Adrenal gland (tissue), 19 donors: ENCODE measurements at places on chromosomes 11 and 22. TPM values are rescaled to one million over a fixed set of nuclear protein-coding genes. Genes with fewer than 3 reads are reported as not detected.

DNA sequence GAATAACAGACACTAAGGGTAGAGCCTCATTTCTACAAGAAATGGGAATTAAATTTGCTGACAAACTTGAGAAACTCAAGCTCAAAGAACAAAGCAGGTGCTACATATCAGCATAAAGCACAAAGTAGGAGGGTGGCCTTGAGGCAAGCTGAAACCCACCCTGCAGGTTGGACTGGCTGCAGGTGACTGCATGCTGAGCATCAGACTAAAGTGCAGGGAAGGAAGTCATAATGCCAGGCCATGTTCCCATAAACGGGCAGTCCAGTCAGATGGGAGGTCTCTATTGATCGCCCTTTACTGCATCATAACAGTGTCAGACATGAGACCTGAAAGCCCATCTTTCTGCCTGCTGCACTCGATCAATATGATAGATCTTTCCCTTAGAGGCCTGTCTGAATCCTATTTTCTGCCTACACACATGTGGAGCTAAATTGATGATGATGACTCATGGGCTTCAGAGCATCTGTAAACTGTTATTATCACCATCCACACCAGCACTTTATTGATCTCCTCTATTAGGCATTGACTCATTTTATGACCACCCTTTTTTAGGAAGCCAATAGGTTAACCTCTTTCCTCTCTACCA, 224.5 kb upstream of the DDI1 start:
- no peak overlapping the region for H3K4me3 ChIP-seq
- no peak for DNase-seq
- H3K27ac ChIP-seq: no peak overlapping the region
- H3K27me3 ChIP-seq: no peaks in the 10 kb centered on the region

DNA sequence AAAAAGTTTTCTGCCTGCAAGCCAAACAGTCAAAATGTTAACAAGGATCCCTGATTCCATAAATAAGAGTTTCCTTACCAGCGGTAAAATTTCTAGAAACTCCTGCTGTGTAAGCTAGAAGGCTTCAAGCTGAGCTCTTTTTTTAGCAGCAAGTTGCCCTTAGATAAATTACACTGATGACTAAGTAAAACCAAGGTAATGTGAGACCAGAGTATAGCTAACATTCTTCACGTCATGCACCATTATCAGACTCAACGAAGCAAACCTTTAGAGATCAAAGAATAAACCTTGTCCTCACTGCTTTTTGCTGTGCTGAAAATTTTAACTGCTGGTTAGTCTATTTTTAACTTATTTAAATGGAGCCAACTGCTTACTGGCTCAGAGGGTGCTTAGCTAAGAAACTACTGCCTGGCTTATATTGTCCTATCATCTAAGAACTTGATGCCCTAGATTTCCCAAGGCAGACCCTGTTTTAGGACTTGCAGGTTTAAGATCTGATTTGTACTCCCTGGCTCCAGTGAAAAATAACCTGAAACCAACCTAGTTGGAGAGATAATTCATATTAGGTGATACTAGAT, 900.7 kb downstream of the JRKL start:
- no peak for DNase-seq
- no peaks in the 10 kb centered on the region for H3K4me1 ChIP-seq
- H3K4me3 ChIP-seq: no peak overlapping the region
- H3K36me3 ChIP-seq: no peaks in the 10 kb centered on the region

SELENOO gene
- 40.1 TPM for total RNA-seq

GRCh38 chr11:94507485-94507884, 4.8 kb upstream of the C11orf97 start:
- H3K27ac ChIP-seq: no peak overlapping the region
- no peaks in the 10 kb centered on the region for H3K27me3 ChIP-seq
- no peak for DNase-seq
- H3K4me3 ChIP-seq: no peak overlapping the region
- H3K4me1 ChIP-seq: peaks cover 8% of the 10 kb centered on the region

- no peaks in the 10 kb centered on the region for H3K27me3 ChIP-seq
- no peak overlapping the region for H3K27ac ChIP-seq
- no peak overlapping the region for H3K4me3 ChIP-seq
- H3K36me3 ChIP-seq: no peaks in the 10 kb centered on the region
- no peak for DNase-seq
- H3K4me1 ChIP-seq: no peaks in the 10 kb centered on the region
Measured at GRCh38 chr11:119187123-119187892, 2.0 kb downstream of the NHERF4 start.

- H3K27me3 ChIP-seq: no peaks in the 10 kb centered on the region
- no peaks in the 10 kb centered on the region for H3K36me3 ChIP-seq
- no peak overlapping the region for H3K27ac ChIP-seq
Measured at GRCh38 chr11:62905927-62906531, 15.1 kb downstream of the CHRM1 start.

DTX4 gene
- 3.2 TPM for total RNA-seq

DNA sequence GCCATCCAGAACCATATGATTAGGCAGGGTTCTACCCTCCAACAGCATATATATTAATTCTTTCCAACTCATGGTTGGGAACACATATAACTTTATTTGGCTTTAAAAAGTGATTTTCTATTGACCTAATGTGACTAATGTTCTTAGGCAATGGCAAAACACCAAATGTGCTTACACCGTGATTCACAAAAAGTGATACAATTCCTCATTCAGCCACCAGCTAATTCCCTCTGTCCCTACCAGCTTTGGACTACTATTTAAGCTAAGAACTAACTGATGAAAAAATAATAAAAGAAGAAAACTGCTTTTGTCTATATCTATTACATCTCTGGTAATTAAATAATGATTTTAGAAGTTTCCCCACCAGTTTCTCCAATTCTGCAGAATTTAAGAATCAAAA, 4.7 kb downstream of the CTSC start:
- DNase-seq: no peak
- H3K4me1 ChIP-seq: peaks cover 6% of the 10 kb centered on the region
- H3K36me3 ChIP-seq: no peaks in the 10 kb centered on the region
- H3K27ac ChIP-seq: no peak overlapping the region
- H3K4me3 ChIP-seq: no peak overlapping the region
- no peaks in the 10 kb centered on the region for H3K27me3 ChIP-seq

TUBA8 gene
- total RNA-seq: 1.3 TPM

MUC15 gene
- total RNA-seq: not detected

- H3K27ac ChIP-seq: no peak overlapping the region
- DNase-seq: no peak
- peaks cover 14% of the 10 kb centered on the region for H3K4me1 ChIP-seq
- peaks cover 46% of the 10 kb centered on the region for H3K36me3 ChIP-seq
Measured at GRCh38 chr11:68812526-68812925, 29.2 kb downstream of the CPT1A start.

- no peaks in the 10 kb centered on the region for H3K27me3 ChIP-seq
- no peak overlapping the region for H3K27ac ChIP-seq
- H3K4me3 ChIP-seq: no peak overlapping the region
- H3K4me1 ChIP-seq: peaks cover 22% of the 10 kb centered on the region
Measured at GRCh38 chr22:40036591-40037225, 42.0 kb downstream of the FAM83F start.

DNA sequence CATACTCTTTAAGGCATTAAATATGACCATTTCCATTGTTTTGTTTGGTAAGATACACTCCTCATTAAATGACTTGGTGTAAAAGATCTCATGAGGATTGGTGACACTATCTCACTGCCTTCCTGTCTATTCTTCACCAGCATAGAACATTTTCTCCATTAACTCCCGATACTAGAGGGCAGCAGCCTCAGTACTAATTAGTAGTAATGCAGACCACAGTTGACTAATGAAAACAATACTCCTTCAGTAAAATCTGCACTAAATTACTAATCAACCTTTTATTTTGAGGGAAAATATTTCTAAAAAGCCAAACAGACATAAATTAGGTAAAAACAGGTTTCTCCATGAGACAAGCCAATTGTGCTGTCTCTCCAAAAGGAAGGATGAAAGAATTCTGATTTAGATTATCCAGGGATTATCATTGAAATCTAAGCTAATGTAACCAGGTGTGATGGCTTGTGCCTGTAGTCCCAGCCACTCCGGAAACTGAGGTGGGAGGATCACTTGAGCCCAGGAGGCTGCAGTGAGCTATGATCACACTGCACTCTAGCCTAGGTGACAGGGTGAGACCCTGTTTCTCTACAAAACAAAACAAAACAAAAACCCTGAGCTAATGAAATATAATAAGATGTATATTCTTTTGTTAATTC, 9.4 kb downstream of the PGM2L1 start:
- H3K27me3 ChIP-seq: no peaks in the 10 kb centered on the region
- no peak overlapping the region for H3K27ac ChIP-seq
- H3K4me3 ChIP-seq: no peak overlapping the region
- no peaks in the 10 kb centered on the region for H3K36me3 ChIP-seq

DNA sequence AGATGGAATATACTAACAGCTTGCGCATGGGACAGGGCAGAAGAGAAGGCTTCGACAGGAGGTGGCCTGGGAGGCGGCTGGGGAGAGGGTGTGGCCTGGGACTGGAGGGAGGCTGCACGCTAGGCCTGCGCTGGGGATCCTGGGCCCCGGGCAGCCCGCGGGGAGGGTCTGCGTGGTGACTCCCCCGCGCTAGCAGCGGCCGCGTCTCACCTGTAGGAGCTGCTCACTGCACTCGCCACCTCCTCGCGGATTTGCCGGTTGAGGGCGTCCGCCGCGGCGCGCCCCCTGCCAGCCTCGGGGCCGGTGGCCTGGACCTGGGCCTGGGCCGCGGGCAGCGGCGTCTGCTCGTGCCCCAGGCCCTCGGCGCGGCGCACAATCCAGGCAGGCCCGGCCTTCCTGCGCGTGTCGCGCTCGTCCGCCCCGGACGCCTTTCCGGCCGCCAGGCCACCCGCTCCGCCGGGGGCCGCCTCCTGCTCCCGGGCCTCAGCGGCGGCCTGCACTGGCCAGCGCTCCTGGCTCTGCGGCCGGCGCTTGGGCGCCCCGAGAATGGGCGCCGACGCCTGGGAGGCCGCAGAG, 1.5 kb downstream of the MAP6 start:
- peak overlapping the region; percentile 85 for H3K27ac ChIP-seq
- H3K4me1 ChIP-seq: peaks cover 11% of the 10 kb centered on the region
- no peaks in the 10 kb centered on the region for H3K27me3 ChIP-seq

- H3K27me3 ChIP-seq: no peaks in the 10 kb centered on the region
- DNase-seq: no peak
- H3K27ac ChIP-seq: no peak overlapping the region
- no peak overlapping the region for H3K4me3 ChIP-seq
- no peaks in the 10 kb centered on the region for H3K36me3 ChIP-seq
- peaks cover 8% of the 10 kb centered on the region for H3K4me1 ChIP-seq
Measured at GRCh38 chr11:35236667-35237003, 97.7 kb downstream of the CD44 start.

GRCh38 chr11:113161711-113162591, 152.4 kb upstream of the TTC12 start:
- H3K4me3 ChIP-seq: no peak overlapping the region
- H3K4me1 ChIP-seq: peaks cover 33% of the 10 kb centered on the region
- peak; percentile 37 for DNase-seq
- no peaks in the 10 kb centered on the region for H3K27me3 ChIP-seq
- no peak overlapping the region for H3K27ac ChIP-seq

MMP12 gene
- not detected for total RNA-seq

YPEL1 gene
- 3.6 TPM for total RNA-seq

GRCh38 chr11:9525116-9525515, 48.4 kb upstream of the WEE1 start:
- H3K36me3 ChIP-seq: peaks cover 8% of the 10 kb centered on the region
- no peak overlapping the region for H3K4me3 ChIP-seq
- peaks cover 21% of the 10 kb centered on the region for H3K4me1 ChIP-seq
- H3K27me3 ChIP-seq: no peaks in the 10 kb centered on the region

NXPE4 gene
- not detected for total RNA-seq

APOBEC3F gene
- total RNA-seq: 22.1 TPM

DNA sequence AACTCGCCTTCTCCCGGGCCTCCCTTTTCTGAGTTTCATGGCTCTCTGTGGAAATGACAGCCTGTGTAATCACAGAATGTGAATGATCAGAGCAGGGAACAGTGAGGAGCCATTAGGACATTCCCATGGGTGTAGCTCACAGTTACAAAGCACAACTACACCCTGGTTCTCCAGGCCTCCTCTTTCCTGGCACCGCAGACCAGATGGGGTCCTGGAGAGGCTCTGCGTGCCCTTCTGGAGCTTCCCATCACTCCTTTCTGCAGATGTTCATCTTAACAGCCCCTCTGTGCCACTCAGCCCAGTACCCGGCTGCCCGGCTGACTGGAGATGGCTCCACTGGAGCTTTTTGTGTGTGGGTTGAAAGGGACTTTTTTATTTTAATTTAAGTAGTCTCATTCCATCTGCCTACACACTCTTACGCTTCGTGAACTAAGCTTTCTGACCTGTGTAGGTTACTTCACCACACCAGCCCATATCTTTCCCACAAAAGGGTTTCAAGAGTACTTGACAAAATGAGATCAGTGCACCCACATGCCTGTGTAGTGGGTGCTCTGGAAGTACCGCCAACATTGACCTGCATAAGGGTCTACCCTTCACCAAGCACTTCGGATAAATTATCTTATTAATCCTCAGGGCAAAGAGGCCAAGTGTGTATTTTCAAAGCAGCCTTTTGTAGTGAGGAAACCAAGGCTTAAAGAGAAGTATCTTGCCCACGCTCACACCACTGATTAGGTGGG, 29.8 kb downstream of the SREBF2 start:
- DNase-seq: no peak
- no peaks in the 10 kb centered on the region for H3K27me3 ChIP-seq
- peaks cover 14% of the 10 kb centered on the region for H3K36me3 ChIP-seq
- peaks cover 28% of the 10 kb centered on the region for H3K4me1 ChIP-seq
- peak overlapping the region; percentile 18 for H3K27ac ChIP-seq

- H3K4me3 ChIP-seq: no peak overlapping the region
- no peak overlapping the region for H3K27ac ChIP-seq
- no peak for DNase-seq
- no peaks in the 10 kb centered on the region for H3K4me1 ChIP-seq
- no peaks in the 10 kb centered on the region for H3K27me3 ChIP-seq
Measured at GRCh38 chr11:61898247-61898582, 6.9 kb upstream of the FADS3 start.

- no peaks in the 10 kb centered on the region for H3K27me3 ChIP-seq
- H3K4me3 ChIP-seq: no peak overlapping the region
- peaks cover 3% of the 10 kb centered on the region for H3K4me1 ChIP-seq
- no peaks in the 10 kb centered on the region for H3K36me3 ChIP-seq
Measured at GRCh38 chr11:3134651-3135480, 30.2 kb downstream of the OSBPL5 start.

BLID gene
- total RNA-seq: not detected

SLC25A1 gene
- total RNA-seq: 150 TPM

CDC42BPG gene
- 9.1 TPM for total RNA-seq

DNA sequence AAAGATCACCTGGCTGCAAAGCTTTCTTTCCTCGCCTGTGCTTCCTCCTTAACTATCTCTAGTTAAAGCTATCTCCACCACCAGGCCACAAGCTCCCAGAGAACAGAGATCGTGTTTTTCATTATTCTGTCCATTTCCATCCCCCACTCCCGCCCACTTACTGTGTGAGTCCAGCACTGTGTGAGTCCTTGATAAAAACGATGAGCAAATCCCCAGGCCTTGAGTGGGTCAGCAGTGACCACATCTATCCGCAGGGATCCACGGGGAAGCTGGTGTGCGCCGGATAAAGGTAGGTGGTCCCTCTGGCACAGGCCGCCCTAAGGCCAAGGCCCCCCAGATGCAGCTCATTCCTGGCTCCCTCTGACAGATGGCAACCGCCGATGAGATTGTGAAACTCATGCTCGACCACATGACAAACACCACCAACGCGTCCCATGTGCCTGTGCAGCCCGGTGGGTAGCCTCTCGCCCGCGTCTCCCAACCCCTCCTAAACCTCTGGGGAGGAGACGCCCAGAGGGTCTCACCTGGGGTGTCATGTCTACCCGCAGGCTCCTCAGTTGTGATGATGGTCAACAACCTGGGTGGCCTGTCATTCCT, 9.3 kb downstream of the TKFC start:
- H3K36me3 ChIP-seq: no peaks in the 10 kb centered on the region
- H3K4me1 ChIP-seq: peaks cover 46% of the 10 kb centered on the region
- H3K27me3 ChIP-seq: no peaks in the 10 kb centered on the region
- peak overlapping the region; percentile 1 for H3K4me3 ChIP-seq
- peak; percentile 75 for DNase-seq

GRCh38 chr22:20965888-20966855, 883 bp upstream of the AIFM3 start:
- no peak for DNase-seq
- H3K27me3 ChIP-seq: no peaks in the 10 kb centered on the region
- peaks cover 9% of the 10 kb centered on the region for H3K4me1 ChIP-seq
- no peaks in the 10 kb centered on the region for H3K36me3 ChIP-seq
